ENCODE measurements at places on chromosomes 13 and 19. TPM values are rescaled to one million over a fixed set of nuclear protein-coding genes. Genes with fewer than 3 reads are reported as not detected.

DNA sequence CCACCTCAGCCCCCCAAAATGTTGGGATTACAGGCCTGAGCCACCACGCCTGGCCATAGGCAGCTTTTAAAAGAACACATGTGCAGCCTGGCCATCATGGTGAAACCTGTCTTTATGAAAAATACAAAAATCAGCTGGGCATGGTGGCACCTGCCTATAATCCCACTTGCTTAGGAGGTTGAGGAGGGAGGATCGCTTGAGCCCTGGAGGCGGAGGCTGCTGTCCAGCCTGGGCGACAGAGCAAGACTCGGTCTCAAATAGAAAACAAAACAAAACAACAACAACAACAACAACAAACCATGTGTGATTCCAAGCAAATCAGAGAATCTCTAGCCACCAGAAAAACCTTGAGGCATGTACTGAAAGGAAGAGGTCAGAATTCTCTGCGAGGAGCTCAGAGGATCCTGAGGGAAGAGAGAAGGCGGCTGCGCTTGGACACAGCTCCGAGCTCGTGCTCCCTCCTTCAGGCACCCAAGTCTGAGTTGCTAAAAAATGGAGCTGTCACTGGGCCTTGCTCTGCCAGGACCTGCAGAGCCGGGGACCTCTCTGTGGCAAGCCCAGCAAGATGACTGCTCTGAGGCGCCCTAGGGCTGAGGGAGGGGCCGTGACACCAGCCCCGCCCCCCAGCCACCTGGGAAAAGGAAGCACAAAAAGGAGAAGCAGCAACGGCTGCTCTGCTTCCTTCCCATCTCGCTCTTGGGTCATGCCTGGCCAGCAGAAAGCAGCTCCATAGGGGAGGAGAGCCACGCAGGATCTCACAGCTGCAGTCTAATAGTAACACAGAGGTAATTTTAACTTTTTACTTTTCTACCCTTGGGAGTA, at the start of gene ARL11:
TSS of gene ARL11 (plus strand) at position 677 of the 822 bp plus-strand sequence. CDS start 1,941 bp downstream, outside the sequence.
- no peak for DNase-seq

Gene PALM3
- 2.4 TPM for total RNA-seq

DNA sequence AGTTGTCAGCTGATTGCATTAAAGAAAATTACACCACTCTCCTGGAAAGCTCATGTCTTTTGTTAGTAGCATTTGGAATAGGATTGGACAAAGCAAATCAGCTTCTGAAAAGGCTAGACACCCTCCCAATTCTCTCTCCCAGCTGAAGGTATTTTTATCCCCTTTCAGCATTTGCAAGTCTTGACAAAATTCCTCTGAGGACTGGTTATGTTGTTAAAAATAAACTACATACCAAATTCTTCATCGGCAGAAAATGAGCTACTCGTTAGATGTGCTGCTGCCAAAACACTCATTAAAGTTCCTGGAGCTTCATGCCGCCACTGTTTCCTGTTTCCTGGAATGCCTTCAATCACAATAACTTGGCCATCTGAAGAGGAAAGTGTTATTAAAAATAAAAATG, 37.1 kb downstream of the UTP14C start:
- no peak for DNase-seq

- DNase-seq: no peak
Observed at GRCh38 chr13:41608111-41608838, 150.9 kb downstream of the RGCC start.

Gene PSG4
- not detected for total RNA-seq

GRCh38 chr13:98559169-98559568, 17.7 kb downstream of the STK24 start:
- no peak for DNase-seq

Gene NAPSA
- 2.4 TPM for total RNA-seq

Gene HIF3A
- 175 TPM for total RNA-seq

Gene MBD3L2
- total RNA-seq: not detected

DNA sequence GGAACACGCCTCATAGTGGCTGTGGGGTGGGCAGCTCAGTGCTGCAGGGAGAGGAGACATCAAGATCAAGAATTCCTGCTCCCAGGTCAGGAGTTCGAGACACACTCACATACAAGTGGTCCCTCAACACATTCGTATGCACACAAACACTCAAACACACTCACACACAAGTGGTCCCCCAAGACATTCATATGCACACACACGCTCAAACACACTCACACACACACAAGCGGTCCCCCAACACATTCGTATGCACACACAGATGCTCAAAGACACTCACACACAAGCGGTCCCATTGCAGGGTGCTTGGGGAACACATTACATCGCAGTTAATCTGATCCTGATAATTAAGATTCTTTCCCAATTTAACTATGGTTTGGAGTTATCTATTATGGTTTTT, 28.2 kb downstream of the FCGBP start:
- DNase-seq: no peak

- no peak for DNase-seq
Observed at GRCh38 chr19:2619076-2619475, 83.4 kb downstream of the GNG7 start.

DNA sequence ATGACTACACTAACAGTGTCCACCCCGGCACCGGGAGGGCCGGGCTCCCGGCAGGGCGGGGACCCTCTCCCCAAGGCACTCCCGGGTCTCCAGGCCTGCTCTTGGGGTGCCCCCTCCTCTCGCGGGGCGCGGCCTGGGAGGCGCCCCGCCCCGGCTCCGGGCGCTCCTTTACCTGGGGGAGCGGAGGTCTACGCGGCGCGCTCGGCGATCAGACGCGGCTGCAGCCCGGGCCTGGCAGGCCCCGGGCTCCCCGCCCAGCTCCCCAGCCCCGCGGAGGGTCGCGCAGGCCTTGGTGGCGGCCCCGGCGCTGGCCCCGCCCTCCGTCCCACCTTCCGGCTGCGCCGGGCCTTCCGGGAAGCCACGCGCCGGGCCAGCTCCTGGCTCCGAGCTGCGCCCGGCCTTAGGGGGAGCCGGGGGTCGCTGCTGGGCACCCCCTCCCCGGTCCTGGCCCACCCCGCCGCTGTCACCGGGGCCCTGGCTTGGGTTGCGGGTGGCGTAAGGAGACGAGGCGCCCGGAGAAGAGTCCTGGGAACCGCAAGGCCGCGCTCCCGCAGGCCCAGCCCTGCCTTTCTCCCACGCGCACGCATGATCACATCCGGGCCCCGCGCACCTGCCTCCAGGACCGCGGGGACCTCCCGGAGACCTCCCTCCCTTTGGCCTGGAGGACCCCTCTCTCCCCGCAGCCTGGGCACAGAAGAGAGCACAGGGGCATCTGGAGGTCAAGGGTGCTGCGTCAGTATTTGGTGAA, at the start of gene C19orf12:
TSS of gene C19orf12 (minus strand) at position 309 of the 748 bp plus-strand sequence. CDS start 6,848 bp downstream, outside the sequence.
- peak; percentile 63 for DNase-seq

Measured in mesothelial cell of epicardium (in vitro differentiated cells).